ENCODE measurements at places on chromosomes 3 and 15.

DNA sequence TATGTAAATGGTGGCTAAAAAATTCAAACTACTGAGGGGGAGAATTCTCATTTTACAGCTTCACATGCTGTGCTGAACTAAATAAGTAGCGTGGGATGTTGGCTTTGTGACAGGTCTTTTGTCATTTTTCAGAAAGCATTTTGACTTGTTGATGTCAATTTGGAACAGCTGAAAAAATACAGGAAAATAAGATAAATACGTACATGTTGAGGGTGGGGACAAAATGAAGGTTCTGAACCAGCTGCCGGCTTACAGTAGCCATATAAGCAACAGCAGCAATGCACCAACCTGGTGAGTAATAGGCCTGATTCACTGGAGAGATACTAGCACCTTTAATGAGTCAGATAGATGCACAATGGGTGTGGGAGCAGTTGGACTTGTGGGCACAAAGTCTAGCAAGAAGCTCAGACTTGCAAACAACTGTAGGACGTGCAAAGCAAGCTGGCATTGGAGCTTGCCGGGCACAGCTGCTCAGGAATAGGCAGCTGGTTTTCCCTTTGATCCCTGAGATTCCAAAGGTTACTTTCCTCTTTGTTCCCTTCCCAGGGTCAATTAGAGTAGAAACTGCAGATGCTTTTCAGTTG is 12.9 kb downstream of the B3GNT5 start:
- DNase-seq = peak; percentile 39

- no peak for DNase-seq
Measured at GRCh38 chr15:75223688-75224087, 22.0 kb downstream of the C15orf39 start.

DNA sequence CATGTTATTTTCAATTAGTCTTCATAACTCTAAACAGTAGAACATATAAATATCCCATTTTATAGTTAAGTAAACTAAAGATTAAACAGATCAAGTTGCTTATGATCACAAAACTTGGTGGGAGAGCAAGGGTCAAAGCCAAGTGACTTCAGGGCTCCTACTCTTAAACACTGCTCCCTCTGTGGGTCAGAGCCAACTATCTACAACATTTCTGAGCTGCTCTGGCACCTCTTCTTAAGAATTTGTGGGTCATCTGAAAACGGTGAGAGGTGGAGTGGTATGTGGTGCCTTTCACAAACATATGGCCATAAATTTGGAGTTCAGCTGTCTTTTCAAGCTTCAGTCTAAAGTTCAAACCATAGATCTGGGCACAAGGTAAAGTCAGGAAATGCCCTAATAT is 10.9 kb downstream of the ATG3 start:
- DNase-seq = no peak

- no peak for DNase-seq
Measured at GRCh38 chr3:116291141-116291540, 154.1 kb downstream of the LSAMP start.

DNA sequence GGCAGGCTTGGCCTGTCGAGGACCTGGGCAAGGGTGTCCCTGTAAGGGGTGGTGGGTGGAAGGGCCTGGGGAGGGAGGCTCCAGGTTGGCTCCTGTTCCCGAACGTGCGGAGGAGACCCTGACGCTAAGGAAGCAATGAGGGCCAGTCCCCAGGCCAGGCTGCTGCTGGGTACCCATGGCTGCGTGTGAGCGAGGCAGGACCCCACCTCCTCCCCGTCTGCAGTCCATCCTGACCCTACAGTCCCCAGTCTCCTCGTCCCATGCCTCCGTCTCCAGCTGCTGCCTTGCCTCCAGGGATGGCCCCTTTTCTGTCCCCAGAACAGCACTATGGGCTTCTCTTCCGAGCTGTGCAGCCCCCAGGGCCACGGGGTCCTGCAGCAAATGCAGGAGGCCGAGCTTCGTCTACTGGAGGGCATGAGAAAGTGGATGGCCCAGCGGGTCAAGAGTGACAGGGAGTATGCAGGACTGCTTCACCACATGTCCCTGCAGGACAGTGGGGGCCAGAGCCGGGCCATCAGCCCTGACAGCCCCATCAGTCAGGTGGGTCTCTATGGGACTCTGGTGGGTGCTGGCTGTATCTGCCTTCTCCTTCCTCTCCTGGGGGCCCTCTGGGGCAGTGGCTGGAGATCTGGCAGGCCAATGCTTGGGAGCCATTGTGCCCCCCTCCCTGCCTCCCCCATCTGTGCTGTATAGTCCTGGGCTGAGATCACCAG is 571 bp downstream of the FES start:
- no peak for DNase-seq

GRCh38 chr15:89486726-89487050 is 9.7 kb downstream of the RHCG start:
- no peak for DNase-seq

DNA sequence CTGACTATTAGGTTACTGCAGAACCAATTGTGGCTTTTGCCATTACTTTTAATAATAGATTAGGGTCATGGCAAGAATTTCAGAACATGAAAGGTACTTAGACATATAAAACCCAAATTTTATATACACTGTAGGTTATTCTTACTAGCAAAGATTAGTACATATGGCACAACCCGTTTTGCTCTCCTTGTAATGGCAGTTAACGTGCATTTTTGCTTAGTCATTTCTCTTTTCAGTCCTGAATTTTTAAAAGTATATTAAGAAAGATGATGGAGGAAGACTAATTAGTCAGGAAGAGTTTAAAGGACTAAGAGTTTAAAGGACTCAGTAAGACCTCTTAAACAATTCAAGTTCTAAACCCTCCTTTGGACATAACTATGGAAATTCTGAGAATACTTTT is 114.0 kb downstream of the PEAK1 start:
- no peak for DNase-seq

GRCh38 chr3:170738766-170739165 is 131.2 kb downstream of the RPL22L1 start:
- no peak for DNase-seq

GRCh38 chr3:66537735-66538134 is 36.9 kb upstream of the LRIG1 start:
- DNase-seq = no peak

GRCh38 chr3:484341-484740 is 287.8 kb downstream of the CHL1 start:
- no peak for DNase-seq

DNA sequence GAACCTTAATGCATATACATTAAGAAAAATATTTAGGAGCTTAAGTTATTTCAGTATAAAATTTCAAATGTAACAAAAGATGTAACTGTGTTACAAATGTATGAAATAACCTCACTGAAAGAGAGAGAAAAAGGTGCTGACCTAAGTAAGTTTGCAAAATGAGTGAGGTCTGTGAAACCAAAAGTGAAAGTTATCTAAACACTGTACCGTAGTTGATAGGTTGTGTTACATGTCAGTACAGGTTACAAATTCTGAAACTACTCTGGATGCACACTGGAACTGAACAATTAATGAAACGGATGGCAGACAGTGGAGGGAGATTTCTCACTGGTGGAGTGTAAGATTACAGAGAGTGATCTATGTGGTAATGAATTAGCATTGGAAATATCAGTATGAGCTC is 420.7 kb downstream of the ZNF385D start:
- DNase-seq = no peak

DNA sequence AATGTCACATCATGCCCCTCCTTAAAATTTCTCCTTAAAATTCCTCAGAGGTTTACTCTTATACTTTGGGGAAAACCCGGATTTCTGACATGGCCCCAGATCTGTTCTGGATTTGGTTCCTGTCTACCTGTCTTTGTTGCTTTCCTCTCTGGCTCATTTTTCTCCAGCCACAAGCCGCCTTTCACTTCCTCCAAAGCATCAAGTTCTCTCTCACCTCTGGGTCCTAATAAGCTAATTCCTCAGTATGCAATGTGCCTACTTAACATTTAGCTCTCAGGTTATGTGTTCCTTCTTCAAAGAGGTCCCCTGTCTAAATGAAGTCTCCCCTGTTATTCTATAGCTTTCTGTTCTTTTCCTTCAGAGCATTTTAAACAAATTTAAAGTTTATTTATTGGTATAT is 16.1 kb downstream of the HMG20A start:
- no peak for DNase-seq

DNA sequence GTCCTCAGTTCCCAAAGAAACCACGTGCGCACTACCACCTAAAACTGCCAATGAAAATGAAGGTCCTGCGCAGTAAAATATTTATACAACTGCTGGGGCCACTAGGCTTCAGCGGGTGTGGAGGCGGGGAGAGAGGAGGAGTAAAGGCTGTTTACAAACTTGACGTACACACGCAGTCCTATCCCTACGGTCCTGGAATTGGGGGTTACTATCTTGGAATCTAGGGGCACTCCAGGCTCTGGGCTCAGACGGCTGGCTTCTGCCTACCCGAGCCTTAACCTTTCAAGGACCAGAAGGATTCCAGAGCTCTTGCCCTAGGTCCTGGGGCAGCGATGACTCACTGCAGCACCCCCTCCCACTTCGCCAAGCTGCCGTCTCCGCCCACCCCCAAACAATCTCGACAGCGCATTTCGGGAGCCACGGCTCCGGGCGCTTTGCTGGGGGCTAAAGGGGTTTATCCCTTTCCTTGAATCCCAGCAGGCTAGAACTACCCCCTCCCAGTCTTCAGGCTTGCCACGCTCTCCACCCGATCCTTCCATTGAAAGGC is 3.0 kb downstream of the ADAMTS9 start:
- no peak for DNase-seq

- no peak for DNase-seq
Measured at GRCh38 chr3:8709801-8710507, 23.6 kb upstream of the CAV3 start.

DNA sequence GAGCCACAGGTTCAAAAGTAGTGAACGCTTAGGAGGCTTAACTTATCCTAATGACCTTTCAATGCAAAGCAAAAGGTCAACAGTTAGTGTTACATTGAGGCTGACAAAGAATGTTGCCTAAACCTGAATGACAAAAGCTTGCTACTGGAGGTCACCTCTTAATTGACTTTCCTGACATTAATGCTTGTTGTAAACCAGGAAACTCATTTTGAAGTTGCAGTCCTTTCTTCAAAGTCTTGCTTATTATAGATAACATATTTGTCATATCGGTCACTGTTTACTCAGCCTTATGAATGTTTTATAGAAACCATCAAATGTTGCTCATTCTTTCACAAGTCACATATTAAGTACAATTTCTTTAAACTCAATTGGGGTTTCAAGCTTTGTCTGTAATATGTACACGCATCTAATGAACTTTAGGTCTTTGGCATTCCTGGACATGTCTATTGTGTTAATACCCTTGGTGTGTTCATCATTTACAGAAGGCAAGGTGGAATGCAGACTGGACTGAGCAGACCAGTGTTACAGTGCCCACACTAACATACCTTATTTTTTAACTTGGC is 488.2 kb upstream of the NECTIN3 start:
- no peak for DNase-seq

GRCh38 chr15:77327168-77327567 is 92.7 kb downstream of the PEAK1 start:
- DNase-seq = no peak

DNA sequence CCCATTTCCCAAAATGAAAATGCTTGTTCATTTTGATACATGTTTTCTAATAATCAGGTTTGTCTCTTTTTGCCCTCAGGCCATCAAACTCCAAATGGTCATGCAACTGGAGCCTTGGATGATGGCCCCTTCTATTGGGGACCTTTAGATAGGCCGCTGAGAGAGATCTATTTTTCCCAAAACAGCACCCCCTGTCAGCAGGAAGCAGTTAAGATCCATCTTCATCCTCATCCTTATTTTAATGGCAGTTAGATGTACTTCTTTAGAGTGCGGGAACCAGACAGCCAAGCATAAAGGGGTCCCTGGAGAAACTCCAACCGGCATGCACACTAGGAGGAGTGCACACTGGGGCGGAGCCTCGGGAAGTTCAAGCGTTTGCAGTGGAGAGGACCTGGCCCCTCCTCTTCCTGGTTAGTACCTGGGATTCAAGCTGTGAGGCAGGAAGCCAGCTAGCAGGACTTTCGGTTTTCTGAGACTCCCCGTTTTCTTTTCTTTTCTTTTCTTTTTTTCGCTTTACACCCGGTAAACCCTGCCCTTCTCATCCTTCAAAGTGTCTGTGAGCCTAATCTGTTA is 31.9 kb upstream of the STRIT1 start:
- no peak for DNase-seq

DNA sequence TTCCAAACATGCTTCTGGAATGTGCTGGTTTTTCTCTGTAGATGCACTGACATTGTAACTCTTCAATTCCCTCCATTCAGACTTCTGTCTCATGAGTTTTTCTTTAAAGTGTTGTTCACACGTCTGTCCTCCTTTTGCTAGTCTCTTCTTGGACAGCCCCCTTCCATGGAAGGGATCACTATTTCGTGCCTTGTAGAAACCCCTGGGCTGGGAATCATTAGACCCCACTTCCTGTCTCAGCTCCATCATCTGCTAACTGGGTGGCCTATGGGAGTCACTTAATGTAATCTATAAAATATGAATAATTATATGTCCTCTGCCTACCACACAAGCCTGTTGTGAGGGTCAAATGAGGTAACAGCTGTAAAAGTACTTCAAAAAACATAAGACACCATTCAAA is 110.6 kb downstream of the THSD4 start:
- DNase-seq = no peak
